ENCODE measurements at places on chromosomes 4 and X.

GRCh38 chrX:10051866-10052480 is 84.8 kb downstream of the CLDN34 start:
- DNase-seq: no peak

DNA sequence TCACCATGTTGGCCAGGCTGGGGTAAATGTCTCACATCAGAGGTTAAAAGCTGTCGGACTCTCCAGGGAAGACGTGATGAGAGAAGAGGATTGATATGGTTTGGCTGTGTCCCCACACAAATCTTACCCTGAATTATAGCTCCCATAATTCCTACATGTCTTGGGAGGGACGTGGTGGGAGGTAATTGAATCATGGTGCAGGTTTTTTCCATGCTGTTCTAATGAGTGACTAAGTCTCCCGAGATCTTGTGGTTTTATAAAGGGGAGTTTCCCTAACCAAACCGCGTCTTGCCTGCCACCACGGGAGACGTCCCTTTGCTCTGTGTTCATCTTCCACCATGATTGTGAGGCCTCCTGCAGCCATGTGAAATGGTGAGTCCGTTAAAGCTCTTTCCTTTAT is 64.4 kb downstream of the ASMT start:
- DNase-seq: no peak

- DNase-seq: no peak
Measured at GRCh38 chr4:3833326-3833989, 67.3 kb downstream of the ADRA2C start.

- no peak for DNase-seq
Measured at GRCh38 chr4:14920759-14921320, 81.4 kb upstream of the CPEB2 start.

DNA sequence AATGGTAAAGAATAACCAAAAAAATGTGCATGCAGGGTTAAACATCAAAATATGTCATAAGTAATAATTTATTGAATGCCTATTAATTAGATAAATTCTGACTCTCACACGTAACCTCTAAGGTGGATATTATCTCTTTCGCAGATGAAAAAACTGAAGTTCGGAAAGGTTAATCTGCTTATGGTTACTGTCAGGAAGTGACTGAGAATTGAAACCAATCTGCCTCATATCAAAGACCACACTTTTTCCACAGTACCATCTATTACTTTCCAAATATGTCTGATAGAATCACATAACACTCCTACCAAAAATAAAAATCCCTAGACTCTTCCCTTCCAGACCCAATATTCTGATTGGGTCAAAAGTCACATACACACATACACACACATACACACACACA is 6.2 kb downstream of the CHIC2 start:
- DNase-seq: no peak

DNA sequence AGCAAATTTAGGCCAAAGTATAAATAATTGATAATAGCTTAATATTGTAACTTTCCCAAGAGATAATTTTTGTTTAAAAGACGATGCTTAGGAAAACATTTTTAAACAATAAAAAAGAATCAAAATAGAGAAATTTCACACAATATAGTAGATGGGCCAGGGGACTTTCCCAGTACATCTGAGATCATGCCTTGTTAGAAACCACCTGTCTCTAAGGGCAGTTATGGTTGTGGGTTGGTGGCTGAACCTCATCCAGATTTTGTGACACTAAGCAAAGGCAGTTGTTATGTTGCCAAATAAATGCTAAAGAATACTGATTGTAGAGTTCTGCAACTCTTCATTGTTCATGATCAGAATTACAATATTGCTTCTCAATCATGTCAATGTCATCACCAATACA is 270.6 kb downstream of the BANK1 start:
- no peak for DNase-seq

All from globus pallidus (tissue), 1 donor.